ENCODE measurements at places on chromosomes 16 and 17.
A peak's percentile ranks its signal among the peaks of the same experiment; 100 is the strongest.

GRCh38 chr16:57797526-57798266, 4.6 kb downstream of the KIFC3 start:
- DNase-seq, result no peak

- no peak for DNase-seq
Measured at GRCh38 chr17:7419819-7420610, at the start of gene SPEM1. TSS of gene SPEM1 (plus strand) at chr17:7420324. CDS start at chr17:7420385, 61 bp downstream.

DNA sequence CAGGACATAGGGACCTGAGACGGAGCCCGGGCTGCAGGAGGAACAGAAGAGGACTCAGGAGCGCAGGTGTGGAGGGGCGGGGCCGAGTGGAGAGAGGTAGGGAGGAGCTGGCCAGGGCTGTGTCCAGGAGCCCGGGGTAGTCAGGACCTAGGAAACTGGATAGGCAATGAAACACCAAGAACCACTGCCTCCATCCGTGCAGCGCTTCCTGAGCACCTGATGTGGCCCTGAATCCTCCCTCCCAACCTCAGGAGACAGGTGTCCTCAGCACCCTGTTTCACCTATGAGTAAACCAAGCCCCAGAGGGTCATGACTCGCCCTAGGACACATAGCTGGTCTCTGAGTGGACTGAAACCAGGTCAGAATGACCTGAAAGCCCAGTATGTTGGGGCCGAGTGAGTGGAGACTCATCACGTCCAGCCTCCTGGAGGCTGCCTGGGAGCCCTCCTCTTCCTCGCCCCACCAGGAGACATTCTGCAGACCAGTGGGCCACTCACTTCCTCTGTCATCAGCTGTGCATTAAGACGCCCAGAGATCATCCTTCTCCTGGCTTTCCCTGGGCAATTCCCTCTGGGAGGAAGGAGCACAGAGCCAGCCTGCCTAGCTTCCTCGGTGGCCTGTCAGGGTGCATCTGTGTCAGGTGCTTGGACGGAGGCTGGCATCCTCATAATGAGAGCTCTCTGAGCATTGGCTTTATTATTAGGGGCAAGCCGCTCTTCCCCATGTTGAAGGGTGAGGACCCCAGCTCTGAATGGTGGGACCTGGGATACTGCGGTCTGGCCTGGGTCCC, 72.8 kb downstream of the SCNN1B start:
- DNase-seq, result no peak

- DNase-seq, result peak; percentile 35
Measured at GRCh38 chr16:53756275-53756996, 52.5 kb downstream of the FTO start.

- DNase-seq, result no peak
Measured at GRCh38 chr16:11506741-11507305, 79.9 kb downstream of the LITAF start.

- no peak for DNase-seq
Measured at GRCh38 chr16:27232061-27232900, 29.0 kb downstream of the KDM8 start.

DNA sequence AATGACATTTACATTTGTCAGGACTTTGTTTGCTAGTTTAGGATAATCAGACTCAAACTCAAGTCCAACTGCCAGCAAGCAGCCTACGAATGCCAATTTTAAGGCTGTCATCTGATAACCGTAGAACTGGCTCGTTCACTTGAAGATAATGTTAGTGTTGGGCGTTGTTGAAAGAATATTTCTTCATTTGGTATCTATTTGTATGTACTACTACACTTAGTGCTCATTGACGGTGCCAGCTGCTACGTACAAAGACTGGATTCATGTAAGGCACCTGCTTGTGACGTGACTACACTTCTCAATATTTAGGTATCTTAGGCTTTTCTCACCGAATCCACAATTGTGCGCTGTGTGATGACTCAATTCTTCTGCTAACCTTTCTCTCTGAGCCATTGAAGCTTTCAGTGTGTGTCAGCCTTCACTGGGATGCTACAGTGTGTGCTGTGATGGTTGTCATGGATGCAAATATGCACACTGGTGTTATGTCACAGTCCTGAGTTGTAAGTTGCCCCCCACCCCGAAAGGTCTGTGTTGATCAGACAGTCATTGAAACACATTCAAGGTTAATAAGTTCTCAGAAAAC, 5.7 kb downstream of the ATP2C2 start:
- no peak for DNase-seq

DNA sequence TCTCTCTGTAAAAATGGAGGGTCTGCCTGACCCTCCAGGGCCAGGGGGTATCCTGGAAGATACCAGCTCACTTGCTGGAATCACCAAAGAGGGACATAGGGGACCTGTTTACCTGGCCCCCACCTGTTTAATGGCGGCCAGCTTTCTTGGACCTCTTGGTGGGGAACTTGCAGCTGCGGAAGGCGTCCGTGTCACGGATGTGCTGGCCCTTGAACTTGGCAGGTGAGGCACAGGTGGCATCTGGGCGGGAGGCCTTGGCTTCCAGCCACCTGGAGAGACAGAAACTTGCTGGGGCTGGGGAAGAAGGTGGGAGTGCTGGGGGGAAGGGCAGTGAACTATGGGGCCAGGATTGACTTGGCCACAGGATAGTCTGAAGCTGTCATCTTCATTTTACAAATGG, 3.5 kb downstream of the CHAD start:
- DNase-seq, result no peak

GRCh38 chr17:36632916-36633771, 31.8 kb downstream of the MRM1 start:
- DNase-seq, result no peak

DNA sequence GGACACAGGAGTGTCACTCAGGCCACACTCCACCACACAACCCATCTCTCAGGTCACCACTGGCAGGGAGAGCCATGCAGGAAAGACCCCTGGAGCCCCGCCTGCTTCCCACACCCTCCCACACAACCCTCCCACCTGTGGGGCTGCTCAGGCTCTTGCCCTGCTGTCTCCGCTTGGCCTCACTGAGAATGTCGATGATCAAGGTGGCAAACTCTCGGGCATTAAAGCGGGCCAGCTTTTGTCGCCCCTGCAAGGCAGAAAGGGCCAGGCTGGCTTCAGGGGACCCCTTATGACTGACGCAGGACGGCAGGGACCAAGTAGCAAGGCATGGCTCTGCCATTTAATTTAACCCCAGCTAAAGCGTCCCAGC, 8.5 kb downstream of the TP53I13 start:
- no peak for DNase-seq

GRCh38 chr17:17849147-17849820, 12.5 kb upstream of the SREBF1 start:
- peak; percentile 52 for DNase-seq

DNA sequence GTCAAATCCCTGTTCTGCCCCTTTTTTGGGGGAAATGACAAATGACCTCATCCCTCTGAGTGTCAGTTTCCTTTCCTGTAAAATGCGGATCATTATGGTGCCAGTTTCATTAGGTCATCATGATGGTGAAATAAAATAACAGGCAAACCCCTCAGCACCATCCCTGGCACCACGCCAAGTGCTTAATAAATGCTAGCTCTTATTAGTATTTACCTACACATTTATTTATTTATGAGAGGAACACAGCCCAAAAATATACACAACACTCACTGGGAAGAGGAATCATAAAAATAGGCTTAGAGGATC, 28.6 kb upstream of the GPRC5B start:
- no peak for DNase-seq

Data from COR-L47 (cell line).